RWPE1 (cell line): ENCODE measurements at places on chromosomes 3 and 15.

DNA sequence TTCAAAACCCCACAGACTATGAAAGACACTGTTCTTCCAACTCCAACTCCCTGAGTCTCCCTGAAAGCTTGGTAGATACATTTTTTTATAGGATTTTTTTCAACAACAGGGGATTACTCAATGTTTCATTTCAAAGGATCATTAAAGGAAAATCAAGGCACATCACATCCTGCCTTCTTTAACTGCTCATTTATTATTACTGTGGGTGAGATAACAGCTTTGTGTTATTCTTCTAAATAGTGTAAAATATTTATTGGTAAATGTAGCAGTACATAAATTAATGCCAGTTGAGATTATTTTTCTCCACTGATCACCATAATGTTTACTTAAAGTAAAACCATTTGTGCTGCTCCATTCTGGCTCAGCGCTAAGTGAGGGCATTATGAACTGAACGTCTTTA, 57.2 kb downstream of the AGBL1 start:
- DNase-seq, result no peak

- DNase-seq, result no peak
These were observed 4.6 kb upstream of the AMOTL2 start for GRCh38 chr3:134378818-134379217.

- DNase-seq, result peak; percentile 70
These were observed 6.4 kb downstream of the STRA6 start for GRCh38 chr15:74196175-74196574.

- peak; percentile 81 for DNase-seq
These were observed 18.1 kb upstream of the SLC22A13 start for GRCh38 chr3:38247366-38248035.

GRCh38 chr3:142664819-142665218, 59.0 kb upstream of the TRPC1 start:
- no peak for DNase-seq
